ENCODE measurements at places on chromosomes 1 and 21.

DNA sequence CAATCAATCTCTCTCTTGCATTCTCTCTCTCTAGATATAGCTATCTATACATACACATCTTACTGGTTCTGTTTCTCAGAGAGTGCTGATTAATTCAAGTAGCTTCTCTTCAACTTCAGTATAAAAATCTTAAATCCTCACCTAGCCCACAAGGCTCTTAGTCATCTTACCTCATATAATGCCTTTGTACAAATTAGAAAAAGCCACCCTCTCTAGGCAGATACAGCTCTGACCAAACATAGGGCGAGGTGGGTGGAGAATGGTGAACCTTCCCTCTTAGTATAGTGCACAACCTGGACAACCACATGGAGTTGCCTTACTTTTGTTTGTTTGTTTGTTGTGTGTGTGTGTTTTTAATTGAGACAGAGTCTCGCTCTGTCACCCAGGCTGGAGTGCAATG is 5.1 kb upstream of the INAVA start:
- no peak for DNase-seq

DNA sequence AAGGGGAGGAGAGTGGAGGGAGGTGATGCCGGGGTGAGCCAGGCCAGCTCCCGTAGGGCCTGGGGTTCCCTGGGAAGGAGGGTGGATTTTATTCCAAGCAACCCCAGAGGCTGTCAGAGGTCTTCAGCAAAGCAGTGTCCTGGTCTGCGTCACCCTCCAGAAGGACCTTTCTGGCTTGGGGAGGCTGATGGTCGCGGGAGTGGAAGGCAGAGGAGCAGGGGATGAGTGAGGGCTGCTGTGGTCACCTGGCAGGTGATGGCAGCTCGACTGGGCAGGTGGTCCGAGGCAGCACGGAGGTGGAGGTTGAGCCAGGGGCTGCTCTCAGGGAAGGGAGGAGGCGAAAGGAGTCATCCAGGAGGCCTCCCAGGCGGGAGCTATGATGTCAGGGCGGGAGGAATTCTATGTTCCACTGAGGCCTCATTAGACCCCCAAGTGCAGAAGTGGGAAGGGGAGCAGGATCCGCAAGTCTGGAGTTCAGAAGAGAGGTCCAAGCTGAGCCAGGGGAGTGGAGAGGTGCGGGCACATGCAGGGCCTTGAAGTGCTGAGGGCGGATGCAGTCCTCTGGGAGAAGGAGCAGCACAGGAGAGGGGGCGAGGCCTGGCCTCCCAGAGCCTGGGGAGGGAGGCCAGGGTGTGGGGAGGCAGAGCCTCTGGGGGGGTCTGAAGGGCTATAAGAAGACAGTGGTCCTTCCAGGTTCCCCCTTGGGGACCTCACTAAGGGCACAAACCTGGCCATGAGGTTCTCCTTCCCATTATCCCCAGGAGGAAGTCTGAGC is 33.3 kb downstream of the BMP8A start:
- DNase-seq = no peak

DNA sequence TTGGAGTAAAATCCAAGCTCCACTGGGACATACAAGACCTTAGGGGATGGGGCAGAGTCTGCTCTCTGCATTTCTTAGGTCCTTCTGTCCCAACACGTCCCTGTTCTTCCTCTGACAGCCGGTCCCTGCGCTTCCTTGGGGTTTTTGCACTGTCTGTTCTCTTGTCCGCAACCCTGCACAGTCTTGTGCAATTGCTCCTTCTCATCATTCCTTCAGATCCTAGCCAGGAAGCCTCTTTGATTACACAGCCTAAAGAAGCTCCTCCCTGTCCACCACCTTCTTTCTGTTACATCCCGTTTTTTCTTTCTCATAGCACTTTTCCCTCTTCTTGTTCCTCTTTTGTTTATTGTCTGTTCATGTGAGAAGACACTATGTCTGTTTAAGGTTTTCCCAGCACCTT is 19.9 kb downstream of the ACOT11 start:
- DNase-seq = no peak

- no peak for DNase-seq
These were observed 321.1 kb downstream of the TGFB2 start for GRCh38 chr1:218666263-218666662.

DNA sequence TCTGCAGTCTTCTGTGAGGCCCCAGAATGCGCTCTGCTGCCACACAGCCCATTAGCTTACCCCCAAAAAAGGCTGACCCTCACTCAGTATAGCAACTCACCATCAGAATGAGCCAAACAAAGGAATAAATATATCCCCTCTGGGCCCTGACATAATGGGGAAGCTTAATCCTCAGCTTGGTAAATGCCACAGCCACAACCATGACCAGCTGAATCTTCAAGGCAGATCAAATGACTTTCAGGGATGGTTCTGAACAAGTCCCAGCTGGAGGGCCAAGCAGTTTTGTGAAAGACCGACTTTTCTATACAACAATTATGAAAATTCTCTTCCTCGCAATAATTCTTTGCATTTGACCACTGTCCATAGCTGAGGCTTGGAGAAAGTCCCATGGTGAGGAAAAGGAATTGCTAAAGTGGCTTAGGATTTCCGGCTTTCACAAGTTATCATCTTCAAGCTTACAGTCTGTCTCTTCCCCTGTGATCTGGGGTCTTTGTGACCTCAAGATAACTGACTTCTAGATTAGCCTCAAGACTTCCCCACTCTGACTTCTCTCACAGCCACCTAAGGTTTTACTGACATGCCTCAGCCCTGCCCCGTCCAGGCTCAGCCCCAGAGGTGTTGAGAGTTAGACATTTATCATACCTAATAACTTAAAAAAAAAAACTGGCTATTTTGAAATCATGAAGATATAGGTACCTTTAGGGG is 47.8 kb upstream of the PBX1 start:
- no peak for DNase-seq

DNA sequence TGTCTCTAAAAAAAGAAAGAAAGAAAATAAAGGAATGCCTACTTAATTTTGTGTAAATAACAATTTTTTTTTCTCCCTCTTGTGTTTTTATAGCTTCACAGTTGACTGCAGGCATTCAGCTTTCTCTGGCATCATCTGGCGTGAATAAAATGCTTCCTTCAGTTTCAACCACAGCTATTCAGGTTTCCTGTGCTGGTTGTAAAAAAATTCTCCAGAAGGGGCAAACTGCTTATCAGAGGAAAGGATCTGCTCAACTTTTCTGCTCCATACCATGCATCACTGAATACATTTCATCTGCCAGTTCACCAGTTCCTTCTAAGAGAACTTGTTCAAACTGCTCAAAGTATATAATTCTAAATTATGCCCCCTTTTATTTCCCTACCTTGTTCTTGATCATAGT is 18.0 kb downstream of the ZMYM1 start:
- no peak for DNase-seq

- DNase-seq = no peak
These were observed 123.6 kb downstream of the DSCAM start for GRCh38 chr21:40723317-40723716.

DNA sequence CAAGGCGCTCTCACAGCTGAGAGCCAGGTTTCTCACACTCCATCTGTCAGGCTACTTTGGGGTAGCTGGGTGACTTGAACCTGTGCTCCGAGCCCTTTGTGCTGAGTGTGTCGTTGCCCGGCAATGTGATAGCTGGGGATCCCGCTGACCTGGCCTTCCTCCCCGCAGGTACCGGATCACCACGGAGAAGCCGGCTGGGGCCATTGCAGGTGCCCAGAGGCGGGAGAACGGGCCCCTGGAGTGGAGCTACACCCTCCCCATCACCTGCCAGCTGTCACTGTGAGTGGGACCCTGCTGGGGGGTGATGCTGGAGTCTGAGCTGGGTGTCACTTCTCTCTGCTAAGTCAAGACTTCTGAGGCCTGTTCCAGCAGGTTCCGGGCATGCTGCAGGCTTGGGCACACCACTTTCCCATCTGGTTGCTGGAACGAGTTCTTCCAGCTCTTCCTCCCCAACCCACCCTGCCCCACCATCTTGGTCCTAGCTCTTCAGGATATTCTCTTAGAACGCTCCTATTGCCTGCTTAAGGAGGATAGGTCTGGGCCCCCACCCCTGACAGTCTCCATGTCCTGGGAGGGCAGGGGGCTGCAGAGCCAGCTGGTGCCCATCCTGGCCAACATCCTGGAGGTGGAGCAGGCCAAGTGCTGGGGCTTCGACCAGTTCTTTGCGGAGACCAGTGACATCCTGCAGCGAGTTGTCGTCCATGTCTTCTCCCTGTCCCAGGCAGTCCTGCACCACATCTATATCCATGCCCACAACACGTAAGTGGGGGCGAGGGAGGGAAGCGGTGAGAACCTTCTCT is 7.5 kb downstream of the IKBKE start:
- DNase-seq = no peak

GRCh38 chr1:243580984-243581383 is 269.1 kb downstream of the AKT3 start:
- no peak for DNase-seq

DNA sequence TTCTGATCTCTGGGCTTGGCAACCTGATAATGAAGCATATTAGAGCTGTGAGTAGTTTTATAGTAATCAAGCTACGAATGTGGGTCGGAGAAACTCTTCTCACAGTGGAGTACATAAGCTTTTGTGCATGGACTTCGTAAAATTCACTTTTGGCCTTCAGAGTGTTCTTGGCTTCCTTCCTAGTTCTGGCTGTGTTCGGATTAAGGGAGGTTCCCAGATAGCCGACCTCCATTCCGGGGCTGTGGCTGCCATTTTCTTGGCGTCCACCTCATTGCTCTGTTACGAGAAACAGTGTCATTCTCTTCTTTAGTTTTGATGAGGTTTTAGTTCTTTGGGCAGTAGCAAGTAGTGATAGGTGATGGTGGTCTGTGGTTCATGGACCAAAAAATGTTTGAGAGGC is 26.3 kb downstream of the CAMTA1 start:
- no peak for DNase-seq

DNA sequence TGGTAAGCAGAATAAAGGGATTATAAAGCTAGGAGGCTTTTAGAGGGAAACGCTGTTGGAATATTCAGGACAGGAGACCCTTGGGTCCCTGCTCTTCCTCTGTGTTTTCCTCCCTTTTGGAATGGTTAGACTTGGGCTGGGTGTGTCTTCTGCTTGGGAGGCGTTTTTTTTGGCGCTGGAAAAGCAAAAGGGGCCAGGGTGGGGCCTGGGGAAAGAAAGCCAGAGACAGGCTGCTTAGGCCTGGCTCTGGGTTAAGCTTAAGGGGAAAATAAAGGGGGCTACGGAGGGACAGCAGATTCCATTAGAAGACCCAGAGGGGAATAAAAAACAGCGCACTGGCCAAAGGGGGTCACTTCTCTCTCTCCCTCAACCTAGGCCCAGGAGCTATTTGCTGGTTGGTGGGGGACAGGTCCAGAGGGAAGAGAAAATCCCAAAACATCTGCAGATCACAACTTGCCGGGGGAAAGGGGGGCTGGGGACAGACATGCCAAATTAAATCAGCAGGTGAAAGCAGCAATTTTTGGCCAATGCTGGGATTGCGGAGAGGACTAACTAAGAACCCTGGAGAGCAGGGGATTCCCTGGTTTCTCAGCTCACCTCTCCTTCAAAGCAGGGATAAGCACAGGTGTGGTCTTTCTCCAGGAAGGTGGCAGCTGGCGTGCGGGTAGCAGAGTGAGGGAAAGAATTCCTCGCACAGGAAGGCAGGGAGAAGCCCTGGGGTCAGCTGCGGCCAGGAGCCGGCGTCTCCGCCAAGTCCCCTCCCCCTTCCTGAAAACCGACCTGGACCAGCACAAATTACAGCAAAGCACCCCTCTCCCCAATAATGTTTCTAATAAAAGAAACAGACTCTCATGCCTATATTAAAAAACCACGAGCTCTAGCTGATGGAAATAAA is 82.2 kb upstream of the AK4 start:
- no peak for DNase-seq

DNA sequence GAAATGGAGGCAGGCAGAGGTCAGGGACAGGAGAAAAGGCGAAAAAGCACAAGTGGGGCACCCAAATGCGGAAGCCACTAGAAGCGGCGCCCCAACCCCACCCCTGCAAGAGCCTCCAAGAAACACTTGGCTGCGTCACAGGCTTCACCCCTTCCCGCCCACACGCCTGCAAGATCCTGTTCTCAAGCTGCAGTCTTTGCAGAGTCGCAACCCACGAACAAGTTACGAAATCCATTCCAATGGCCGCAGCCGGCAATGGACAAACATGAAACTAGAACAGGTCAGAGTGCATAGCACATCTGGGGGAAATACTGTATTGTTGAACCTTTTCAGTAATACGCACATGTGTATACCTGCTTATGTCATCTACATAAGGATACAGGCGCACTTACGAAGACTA is 103.6 kb downstream of the PSMG1 start:
- DNase-seq = no peak

DNA sequence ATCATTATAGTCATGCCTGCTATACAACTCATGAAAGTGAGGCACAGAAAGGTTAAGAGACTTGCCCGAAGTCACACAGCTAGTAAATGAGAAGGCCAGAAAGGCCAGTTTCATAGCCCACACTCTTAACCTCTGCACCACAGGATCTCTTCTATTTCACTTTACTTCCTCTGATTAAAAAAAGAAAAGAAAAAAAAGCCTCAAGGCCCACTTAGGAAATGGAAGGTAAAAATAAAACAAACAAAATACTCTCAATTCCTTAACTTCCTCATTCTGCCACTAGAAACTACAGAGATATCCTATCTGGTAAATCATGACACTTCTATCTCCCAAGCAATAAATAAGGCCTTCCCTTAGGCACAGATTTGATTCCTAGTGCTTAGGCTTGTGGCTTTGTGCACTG is 7.6 kb upstream of the ENAH start:
- no peak for DNase-seq

DNA sequence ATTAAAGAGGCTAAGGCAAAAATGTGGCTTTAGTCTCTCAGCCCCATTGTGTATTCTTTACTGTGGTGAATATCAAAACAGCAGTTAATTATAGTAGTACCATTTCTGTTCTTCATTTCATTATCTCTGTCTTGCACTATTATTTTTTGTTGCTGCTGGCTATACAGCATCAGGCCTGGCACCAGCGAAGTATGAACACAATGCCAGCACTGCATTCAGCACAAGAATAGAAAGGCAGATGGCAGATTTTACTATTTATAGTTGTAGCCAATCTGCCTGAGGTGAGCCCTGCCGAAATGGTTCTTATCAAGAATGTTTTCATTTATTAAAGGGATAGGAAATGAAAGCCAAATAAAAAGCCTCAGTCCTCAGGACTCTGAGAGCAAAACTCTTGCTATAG is 72.1 kb downstream of the GPR52 start:
- no peak for DNase-seq

GRCh38 chr1:218803351-218803997 is 370.2 kb upstream of the LYPLAL1 start:
- DNase-seq = no peak

- no peak for DNase-seq
These were observed 18.1 kb upstream of the SNX27 start for GRCh38 chr1:151593730-151594129.

GRCh38 chr1:218242171-218242570 is 42.9 kb upstream of the RRP15 start:
- DNase-seq = no peak

Data from NCI-H1417 treated with DMSO at 0.1 percent for 48 hours (cell line).